Activated CD4-positive, CD25-positive, alpha-beta regulatory T cell treated with anti-CD3 and anti-CD28 coated beads, Interleukin-2, amount 50 U/mL, for 24 hours (primary cell): ENCODE measurements at places on chromosomes 6 and 20.
A peak's percentile ranks its signal among the peaks of the same experiment; 100 is the strongest.

DNA sequence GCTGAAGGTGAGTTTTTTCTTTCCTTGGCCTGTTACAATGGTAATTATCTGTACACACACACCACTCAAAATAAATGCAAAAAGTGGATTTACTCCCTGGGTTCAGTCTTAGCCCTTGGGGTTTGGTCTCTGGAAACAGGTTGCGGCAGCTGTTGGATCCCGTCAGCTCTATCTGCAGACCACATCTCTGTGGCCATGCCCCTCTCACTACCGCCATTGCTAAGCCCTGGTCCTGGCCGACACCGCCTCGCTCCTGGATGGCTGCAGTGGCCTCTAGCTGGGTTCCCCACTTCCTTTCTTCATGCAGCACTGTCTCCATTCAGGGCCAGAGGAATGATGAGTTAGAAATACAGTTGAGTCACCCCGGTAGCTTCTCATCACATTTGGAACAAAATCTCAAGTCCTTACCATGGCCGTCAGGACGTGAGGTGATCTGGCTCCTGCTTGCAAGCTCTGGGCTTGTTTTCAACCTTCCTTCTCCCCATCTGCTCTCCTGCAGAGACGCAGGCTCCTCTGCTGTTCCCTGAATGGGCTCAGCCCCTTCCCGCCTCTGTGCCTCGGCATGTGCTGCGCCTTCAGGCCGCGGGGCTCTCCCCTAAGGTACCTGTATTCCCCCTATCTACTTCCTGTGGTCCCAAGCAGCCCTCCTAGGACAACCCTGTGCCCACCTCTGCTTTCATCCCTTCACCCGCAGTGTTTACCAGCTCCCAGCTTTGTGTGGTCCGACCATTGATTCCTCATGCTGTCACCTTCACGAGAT, 38.0 kb downstream of the EFCAB8 start:
- ATAC-seq, result no peak

- ATAC-seq, result no peak
Measured at GRCh38 chr6:108588586-108588985, 27.9 kb downstream of the FOXO3 start.

GRCh38 chr6:136662347-136663237, 112.4 kb upstream of the MAP7 start:
- no peak for ATAC-seq

DNA sequence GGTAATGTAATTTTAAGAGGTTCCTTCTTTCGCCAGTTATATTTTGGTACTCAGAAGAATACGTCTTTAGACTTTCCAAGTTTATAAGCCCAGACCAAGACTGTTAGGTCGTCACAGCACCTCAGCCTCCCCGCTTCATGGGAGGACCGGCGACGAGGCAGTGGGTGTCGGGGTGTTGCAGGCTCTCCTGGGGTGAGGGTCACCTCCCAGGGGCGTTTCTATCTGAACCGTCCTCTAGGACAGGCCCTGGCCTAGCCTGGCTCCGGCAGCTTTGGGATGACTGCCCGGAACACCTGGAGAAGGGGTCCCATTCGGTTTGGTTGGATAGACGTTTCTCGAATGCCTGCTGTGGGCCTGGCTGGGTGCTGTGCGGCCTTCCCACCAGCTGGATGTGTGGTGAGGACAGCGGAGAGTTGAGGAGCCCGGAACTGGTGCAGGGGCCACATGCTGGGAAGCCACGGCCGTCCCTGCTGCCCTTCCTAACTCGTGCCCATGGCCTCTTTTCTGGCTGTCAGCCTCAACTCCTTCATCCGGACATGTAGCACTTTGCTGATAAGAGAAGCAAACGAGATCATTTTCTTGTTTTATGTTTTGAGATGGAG, 1.1 kb downstream of the OSBPL2 start:
- no peak for ATAC-seq

DNA sequence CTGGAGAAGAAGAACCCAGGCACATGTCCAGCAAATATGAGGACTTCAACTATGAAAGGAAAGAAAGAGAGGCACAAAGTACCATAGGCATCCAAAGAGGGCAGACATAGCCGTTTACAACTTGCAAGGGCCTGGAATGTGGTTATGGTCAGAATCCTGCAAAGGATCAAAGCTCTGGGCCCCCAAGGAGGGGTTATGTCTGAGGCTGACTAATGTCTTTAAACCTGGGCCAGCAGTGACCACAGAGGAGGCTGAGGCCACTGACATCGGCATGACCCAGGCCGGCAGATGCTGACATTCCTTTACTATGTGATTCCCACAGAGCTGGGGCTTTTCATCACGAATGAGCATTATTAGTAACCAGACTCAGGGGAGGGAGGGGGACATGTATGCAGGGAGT, 861.1 kb downstream of the DHX35 start:
- ATAC-seq, result no peak

DNA sequence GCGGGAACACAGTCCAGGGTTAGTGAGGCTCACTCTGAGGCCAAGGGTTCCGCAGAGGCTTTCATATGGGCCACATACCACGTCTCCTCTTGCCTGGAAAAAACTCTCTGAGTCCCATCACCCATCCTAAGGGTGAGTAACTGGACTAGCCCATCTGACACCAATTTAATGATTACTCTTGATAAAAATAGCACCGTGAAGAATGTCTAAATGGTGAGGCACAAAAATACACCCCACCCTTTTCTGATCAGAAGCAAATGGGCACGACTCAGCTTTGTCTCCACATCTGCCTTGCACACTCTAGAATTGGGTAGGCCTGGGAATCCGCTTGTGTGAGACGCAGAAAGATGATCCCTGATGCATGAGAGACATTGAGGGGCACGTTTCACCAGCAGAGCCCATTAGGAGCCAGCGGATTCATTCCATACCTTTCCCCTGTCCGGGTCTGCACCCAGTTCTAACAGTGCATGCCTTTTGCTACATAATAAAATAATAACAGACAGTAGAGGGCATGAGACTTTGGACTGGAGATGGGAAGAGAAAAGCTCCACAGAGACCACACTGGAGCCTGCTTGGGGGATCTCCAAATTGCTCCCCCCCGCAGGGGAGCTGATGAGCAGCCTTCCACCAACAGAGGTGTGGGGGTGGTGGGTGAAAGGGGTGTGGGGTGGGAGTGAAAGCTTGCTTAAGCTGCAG, 110.0 kb upstream of the KCNK16 start:
- ATAC-seq, result no peak

GRCh38 chr20:7161690-7162089, 394.2 kb downstream of the BMP2 start:
- ATAC-seq, result no peak

GRCh38 chr6:215335-216034, 76.8 kb upstream of the DUSP22 start:
- peak; percentile 96 for ATAC-seq

GRCh38 chr20:59152559-59153354, 10.9 kb upstream of the ZNF831 start:
- ATAC-seq, result no peak

DNA sequence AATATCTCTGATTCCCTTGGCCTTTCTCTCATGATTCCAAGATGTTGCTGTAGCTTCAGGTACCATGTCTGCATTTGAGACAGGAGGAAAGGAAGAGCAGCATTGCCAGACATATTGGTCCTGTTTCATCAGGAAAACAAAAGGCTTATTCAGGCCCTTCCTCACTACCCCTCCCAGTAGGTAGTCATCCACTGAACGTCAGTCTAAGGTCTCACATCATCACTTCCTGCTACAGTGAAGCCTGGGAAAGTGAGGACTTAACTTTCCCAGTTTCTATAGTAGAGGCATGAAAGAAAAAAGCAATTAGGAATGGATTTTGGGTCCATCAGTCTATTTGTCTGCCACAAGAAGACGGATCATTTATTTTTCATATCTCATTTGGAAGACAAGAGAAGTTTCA, 85.7 kb upstream of the SOX4 start:
- no peak for ATAC-seq

GRCh38 chr20:59984541-59984940, 26.3 kb downstream of the CDH26 start:
- ATAC-seq, result no peak

DNA sequence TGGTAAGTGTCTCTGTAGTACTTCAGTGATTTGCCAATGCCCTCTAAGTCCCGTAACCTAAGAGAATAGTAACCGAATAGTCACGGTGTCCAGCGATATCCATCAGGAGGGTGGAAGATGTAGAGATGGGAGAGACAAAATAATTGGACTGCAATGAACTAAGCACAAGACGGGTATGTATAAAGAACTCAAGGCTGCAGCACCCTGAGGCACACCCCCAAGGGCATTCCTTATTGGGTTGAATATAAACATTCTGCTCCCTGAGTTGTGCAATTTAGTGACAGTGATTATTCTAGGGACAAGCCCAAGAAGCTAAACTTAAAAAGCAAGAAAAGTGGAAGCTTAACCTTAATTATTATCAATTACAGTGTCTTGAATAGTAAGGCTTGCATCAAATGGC, 14.6 kb downstream of the DST start:
- ATAC-seq, result no peak
